ENCODE measurements at places on chromosomes 3 and 15.

GRCh38 chr15:52124270-52124880 is 11.8 kb upstream of the BCL2L10 start:
- DNase-seq, result no peak

DNA sequence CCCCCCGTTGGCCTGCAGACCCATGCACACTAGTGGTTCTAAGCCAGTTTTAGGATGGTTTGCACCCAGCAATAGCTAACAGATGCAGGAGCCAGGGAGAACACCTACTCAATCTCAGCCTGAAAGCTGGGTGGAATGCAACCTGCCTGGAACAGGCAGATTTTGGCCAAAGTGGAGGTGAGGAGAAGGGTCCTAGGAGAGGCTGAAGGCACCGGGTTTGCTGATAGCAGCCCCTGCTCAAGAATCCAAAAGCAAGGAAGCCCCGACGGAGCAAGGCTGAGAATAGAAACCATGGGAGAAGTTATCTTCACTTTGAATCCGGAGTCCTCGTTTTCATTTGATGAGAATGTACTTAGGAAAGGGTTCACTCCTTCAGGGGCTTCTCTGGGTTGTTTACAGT is 9.9 kb downstream of the RRP9 start:
- no peak for DNase-seq

DNA sequence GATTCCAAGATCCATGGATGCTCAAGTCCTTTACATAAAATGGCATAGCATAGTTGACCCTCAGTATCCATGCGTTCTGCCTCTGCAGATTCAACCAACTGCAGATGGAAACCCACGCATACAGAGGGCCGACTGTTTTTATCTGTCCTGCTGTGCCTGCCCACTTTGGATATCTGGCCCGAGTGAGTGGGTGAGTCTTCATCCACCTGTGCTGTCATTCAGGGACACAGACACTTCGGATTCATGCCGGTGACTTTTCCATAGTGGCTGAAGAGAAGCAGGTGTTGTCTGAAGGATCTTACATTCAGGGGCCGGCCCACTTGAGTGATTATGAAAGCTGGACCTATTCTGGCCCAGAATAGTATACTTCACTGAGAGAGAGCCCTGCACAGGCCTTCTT is 85.1 kb downstream of the RYR3 start:
- no peak for DNase-seq

DNA sequence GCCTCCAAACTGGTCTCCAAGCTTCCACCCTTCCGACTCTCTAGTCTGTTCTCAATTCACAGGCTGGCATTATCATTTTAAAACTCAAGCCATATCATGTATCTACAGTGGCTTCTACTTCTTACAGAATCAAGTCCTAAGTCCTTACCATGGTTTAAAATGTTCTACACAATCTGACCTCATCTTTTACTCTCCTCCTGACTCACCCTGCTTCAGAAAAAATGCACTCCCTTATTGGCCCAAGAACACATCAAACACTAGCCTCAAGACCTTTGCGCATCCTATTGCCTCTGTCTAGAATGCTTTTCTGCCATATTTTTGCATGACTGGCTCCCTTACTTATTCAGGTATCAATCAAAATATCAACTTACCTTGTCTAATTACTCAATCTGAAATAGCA is 11.0 kb downstream of the MRPL3 start:
- no peak for DNase-seq

DNA sequence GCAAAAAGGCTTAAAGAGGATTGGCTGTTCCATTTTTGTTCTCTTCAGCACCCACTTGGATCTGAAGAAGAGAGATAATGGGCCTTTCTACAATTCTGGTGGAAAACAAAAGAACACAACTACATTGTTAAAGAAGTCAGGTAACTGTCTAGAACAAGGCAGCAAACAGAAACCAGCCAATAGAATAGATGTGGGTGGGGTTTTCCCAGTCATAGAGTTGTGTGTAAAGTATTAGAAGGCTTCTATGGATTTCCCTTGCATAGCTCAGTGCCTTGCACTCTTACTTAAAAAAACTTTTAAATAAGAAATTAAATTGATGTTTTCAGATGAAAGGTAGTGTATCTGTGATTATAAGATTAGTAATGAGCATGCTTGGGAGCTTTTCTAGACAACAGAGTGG is 462.7 kb upstream of the ATP11B start:
- no peak for DNase-seq

GRCh38 chr3:180253283-180253682 is 216.5 kb upstream of the PEX5L start:
- no peak for DNase-seq

DNA sequence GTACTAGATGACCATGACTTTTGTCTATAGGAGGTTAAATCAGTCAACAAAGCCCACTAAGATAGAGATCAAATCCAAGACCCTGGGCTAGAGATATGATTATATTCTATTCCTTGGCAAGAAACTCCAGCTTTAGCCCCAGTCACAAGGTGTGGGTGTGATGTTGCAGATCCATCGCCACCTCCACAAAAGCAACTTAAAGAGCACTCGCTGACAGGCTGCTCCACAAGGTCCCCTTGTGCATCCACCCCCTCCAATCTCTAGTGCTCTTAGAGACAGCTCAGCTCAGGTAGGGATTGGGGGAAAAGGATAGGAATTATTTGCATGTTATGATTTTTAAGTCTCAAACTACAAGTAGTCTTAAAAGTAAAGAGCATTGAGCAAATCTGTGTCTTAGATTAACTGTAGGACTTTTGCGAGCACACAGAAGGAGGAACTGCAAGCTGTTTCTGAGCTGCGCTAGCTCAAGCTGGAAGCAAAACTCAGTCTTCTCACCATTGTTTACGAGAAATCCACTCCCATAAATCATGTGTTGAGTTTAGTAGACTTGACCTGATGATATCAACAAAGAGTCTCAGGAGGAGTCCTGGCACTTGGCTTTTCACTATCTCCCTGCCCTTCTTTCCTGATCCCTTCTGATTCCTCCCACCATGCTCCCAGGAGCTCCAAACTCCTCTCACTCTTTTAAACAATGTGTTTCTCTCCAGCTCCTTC is 177.6 kb downstream of the STAC start:
- DNase-seq, result no peak

DNA sequence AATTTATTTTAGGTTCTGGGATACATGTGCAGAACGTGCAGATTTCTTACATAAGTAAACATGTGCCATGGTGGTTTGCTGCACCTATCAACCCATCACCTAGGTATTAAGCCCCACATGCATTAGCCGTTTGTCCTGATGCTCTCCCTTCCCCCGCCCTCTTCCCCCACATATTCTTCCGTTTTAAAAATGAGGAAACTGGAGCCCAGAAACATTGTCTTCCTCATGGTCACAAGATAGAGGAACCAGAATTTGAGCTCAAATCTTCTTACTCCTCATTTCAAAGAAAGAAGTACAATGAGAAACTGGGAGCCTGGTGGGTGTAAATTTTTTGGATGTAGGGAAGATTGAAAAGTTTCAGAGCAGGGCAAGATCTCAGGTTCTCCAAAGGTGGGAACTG is 56.1 kb upstream of the USP3 start:
- no peak for DNase-seq
